ENCODE measurements at places on chromosomes 4 and X. TPM values are rescaled to one million over a fixed set of nuclear protein-coding genes. Genes with fewer than 3 reads are reported as not detected.

Gene NFKB1
- total RNA-seq, result 230 TPM

Gene HMGN5
- total RNA-seq, result 4.3 TPM

- H3K27ac ChIP-seq, result no peak overlapping the region
- H3K36me3 ChIP-seq, result no peaks in the 10 kb centered on the region
- H3K27me3 ChIP-seq, result peaks cover 18% of the 10 kb centered on the region
- H3K4me1 ChIP-seq, result peaks cover 3% of the 10 kb centered on the region
- no peak overlapping the region for H3K4me3 ChIP-seq
Observed at GRCh38 chr4:21952549-21952948, 4.0 kb upstream of the KCNIP4 start.

GRCh38 chrX:16196829-16197228 is 29.5 kb downstream of the MAGEB17 start:
- no peak for DNase-seq
- H3K4me1 ChIP-seq, result no peaks in the 10 kb centered on the region
- no peak overlapping the region for H3K4me3 ChIP-seq
- no peak overlapping the region for H3K27ac ChIP-seq

DNA sequence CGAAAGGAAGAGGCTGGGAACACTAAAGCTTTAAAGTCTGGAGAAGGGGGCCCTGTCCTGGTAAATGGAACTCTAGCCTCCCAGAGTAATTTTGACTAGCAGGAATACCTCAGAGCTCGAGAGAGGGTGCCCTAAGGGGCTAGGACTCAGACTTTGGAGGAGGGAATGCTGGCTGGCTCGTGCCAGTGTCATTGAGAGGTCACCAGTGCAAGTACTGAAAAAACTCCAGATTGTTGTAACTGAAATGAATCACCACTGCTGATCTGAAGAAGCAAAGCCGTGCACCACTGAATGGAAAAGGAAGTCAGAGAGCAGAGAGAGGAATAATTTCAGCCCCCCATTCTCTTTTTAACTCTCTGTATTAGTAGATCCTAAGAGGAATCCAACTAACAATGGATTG is 690.2 kb downstream of the FAT4 start:
- no peaks in the 10 kb centered on the region for H3K27me3 ChIP-seq
- no peak for DNase-seq
- no peak overlapping the region for H3K4me3 ChIP-seq
- no peaks in the 10 kb centered on the region for H3K36me3 ChIP-seq

- H3K27me3 ChIP-seq, result no peaks in the 10 kb centered on the region
- no peak overlapping the region for H3K27ac ChIP-seq
- H3K36me3 ChIP-seq, result no peaks in the 10 kb centered on the region
- H3K4me1 ChIP-seq, result no peaks in the 10 kb centered on the region
Observed at GRCh38 chr4:60948008-60948407, 252.1 kb upstream of the ADGRL3 start.

DNA sequence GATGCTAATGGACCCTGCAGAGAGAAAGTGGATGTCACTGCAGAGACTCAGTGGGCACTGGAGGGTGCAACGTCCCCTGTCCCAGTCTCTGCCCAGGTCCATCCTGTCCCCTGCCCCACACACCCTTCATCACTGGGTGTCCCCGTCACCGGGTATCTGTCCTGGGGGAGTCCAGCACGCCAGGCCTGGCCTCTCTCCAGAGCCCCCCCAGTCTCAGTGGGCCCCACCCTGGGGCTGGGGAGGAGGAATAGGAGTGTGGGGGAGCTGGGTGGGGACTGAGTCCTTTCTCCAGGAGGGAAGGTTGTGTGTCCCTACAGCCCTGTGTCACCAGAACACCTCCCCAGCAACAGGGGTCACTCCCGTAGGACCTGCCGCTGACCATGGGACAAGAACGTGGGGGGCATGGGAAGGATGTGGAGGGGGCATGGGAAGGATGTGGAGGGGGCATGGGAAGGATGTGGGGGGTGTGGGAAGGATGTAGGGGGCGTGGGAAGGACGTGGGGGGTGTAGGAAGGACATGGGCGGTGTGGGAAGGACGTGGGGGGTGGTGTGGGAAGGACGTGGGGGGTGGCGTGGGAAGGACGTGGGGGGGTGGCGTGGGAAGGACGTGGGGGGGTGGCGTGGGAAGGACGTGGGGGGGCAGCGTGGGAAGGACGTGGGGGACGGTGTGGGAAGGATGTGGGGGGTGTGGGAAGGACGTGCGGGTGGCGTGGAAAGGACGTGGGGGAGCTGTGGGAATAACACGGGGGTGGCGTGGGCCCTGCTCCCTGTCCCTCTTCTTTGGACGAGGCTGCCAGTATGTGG is 21.0 kb upstream of the SPON2 start:
- no peak overlapping the region for H3K4me3 ChIP-seq
- H3K27ac ChIP-seq, result no peak overlapping the region
- no peaks in the 10 kb centered on the region for H3K27me3 ChIP-seq
- peaks cover 5% of the 10 kb centered on the region for H3K36me3 ChIP-seq

Data from activated CD8-positive, alpha-beta T cell treated with anti-CD3 and anti-CD28 coated beads for 36 hours (primary cell).